Activated T-cell treated with anti-CD3 and anti-CD28 coated beads for 4 hours (primary cell): ENCODE measurements at places on chromosomes 4 and X.

DNA sequence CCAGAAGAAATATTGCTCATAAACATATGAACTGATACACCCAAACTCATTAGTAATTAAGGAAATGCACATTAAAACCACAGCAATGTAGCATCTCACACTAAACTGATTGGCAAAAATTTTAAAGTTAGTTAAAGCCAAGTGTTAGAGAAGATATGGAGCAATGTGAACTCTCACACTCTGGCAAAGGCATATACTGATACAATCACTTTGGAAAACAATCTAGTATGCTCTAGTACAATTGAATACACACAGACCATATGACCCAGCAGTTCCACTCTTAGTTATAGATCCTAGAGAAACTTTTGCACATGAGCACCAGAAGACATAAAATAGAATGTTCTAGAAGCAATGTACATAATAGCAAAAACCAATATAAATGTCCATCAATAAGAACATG lies 8.4 kb upstream of the AWAT1 start:
- DNase-seq = no peak

- DNase-seq = no peak
Observed at GRCh38 chr4:15836362-15836761, 58.2 kb downstream of the CD38 start.

GRCh38 chrX:154352012-154352401 lies 22.4 kb downstream of the FLNA start:
- DNase-seq = no peak

- DNase-seq = no peak
Observed at GRCh38 chr4:43352859-43353258, 460.3 kb downstream of the GRXCR1 start.

DNA sequence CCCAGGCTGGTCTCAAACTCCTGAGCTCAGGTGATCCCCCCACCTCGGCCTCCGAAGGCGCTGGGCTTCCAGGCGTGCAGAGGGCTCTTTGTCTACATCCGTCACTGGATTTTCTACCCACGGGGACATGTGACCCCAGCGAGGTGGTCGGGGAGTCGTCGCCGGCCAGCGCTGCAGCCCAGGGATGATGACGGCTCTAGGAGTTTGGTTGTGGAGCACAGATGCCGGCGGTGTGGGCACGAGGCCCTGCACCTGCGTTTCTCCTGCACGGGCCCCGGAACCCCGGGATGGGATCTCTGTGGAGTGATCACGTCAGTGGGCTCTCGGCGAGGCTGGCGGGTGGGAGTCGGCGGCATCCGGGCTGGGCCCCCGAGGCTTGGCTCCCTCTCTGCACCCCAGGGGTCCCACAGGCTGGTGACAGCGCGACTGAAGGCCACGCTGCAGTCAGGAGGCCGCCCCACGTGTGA lies 9.1 kb upstream of the GTPBP6 start:
- no peak for DNase-seq

DNA sequence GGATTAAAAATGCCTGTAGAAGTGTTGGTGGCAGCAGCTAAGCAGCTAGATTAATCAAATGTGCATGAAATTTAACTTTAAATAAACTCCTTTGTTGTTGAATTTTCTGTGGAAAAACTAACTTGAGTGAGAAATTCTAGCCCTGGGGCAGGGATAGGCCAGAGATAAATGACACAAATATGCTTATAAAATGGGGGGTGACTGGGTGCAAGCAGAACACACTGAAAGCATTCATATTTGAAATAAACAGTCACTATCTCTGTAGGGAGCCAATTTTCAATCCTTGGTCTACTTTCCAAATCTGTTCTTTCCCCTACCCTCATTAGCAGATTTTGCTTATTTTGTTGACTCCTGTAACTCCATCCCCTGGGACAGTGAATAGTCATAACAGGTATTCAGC lies 47.9 kb downstream of the RBPJ start:
- no peak for DNase-seq

- no peak for DNase-seq
Observed at GRCh38 chr4:152380185-152380584, 155.7 kb downstream of the FBXW7 start.

GRCh38 chr4:128861856-128862518 lies 52.5 kb downstream of the JADE1 start:
- DNase-seq = no peak

DNA sequence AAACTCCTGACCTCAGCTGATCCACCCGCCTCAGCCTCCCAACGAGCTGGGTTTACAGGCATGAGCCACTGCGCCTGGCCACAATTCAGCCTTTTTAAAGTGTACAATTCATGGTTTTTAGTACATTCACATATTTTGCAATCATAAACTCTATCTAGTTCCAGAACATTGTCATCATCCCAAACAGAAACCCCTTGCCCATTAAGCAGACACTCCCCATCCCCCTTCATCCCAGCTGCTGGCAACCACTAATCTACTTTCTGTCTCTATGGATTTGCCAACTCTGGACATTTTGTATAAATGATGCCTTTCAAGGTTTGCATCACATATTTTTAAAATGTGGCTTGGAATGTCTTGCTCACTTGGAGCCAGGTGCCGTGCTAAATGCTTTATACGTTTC lies 4.5 kb downstream of the CD99L2 start:
- DNase-seq = no peak

GRCh38 chrX:133670383-133670782 lies 255.1 kb upstream of the GPC4 start:
- DNase-seq = no peak

DNA sequence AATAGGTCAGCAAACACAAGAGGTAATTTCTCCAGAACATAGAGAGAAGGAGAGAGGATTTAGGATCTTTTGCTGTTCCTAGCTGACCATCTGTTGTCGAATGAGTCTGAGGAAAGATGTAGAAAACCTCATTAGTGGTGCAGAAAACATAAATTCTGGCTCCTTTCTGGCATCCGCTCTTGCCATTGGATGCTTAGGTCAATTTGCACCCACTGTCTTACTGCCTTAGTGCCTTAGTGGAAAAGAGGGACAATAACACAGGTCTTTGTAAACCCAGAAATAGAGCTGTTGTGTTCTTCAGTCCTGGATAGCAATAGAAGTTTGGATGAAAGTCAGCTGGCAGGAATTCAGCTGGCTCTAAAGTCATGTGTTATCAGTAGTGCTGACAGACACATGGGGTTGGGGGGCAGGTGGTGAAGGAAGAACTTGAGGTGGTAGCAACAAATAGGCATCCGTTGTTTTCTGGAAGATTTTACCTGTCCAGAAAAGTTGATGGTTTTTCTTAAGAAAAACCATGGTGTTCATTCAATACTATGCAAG lies 78.2 kb downstream of the GLRA2 start:
- no peak for DNase-seq

- DNase-seq = peak; percentile 56
Observed at GRCh38 chrX:11792461-11793421, 34.7 kb downstream of the MSL3 start.

GRCh38 chr4:52824603-52825459 lies 37.3 kb upstream of the RASL11B start:
- DNase-seq = no peak

GRCh38 chr4:101074326-101074725 lies 273.0 kb downstream of the PPP3CA start:
- no peak for DNase-seq

DNA sequence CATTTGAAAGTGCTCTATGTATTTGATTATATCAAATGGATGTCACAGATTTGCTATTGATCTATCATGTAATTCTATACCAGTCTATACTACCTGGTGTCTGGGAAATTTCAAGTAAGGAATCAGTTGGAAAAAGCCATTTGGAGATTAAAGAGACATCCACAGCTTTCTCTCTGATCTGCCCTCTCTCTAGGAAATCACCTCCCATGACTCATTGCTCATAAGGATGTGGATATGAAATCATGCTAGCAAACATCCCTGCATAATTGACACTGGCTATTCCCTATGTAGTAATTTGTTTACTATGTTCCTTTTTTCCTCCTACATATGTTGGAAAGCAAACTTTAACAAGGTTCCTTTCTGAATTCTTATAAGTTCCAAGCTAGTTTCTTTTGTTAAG lies 94.3 kb downstream of the TEX13A start:
- no peak for DNase-seq

DNA sequence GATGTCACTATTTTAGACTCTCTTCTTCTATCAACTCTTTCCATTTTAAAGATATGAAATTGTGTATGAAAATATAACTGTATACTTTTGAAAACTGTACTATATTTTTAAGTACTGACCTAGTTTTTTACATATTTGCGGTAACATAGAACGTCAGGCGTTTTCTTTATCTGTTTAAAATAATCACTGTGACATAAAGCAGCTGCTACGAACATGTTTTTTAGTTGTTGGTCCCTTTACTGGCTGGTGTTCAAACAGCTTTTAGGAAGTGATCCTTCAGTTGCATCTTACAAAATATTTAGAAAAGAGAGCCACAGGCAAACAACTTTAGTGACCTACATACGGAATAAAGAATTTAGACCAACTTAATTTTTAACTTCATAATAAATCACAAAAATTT lies 73.1 kb downstream of the METTL14 start:
- no peak for DNase-seq

- no peak for DNase-seq
Observed at GRCh38 chrX:18890049-18890381, 93.9 kb downstream of the PHKA2 start.

- no peak for DNase-seq
Observed at GRCh38 chr4:52408032-52408431, 251.1 kb downstream of the USP46 start.

GRCh38 chr4:117786566-117786965 lies 247.7 kb upstream of the NDST3 start:
- no peak for DNase-seq

DNA sequence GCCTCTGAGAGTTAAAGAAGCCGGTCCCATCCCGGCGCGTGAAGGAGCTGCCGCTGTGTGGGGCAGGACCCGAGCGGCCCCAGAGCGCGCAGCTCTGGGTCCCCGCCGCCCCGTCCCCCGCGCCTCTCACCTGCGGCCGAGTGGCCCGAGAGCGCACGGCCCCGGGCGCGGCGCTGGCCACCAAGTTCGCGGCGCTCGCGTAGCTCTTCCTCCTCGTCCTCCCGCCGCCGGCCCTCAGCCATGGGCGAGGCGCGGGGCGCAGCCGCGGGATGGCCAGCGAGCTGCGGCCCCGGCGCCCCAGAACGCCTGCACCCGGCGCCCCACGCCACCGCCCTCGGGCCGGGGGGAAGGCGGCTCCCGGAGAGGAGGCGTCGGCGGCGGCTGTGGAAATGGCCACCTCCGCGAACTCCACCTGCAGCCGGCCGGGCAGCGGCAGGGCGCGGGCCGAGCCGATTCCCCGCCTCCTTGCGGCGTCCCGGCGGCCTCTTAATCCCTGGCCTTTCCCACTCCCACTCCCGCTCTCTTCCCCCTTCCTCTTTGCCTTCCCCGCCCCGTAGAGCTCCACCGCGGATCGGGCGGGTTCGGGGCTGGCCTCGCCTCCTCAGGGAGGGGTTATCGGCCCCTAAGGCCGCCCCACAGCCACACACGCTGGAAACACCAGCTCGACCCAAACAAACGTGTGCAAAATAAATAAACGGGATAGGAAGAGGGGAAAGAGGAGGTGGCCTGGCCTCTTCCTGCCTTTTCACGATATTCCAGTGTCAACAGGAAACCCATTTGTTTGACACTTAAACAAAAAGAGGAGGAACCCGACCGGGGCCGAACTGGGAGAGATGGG lies at the start of gene SH3D19:
TSS of gene SH3D19 (minus strand) at position 495 of the 838 bp plus-strand sequence. CDS start at position 242, 253 bp downstream.
- no peak for DNase-seq

DNA sequence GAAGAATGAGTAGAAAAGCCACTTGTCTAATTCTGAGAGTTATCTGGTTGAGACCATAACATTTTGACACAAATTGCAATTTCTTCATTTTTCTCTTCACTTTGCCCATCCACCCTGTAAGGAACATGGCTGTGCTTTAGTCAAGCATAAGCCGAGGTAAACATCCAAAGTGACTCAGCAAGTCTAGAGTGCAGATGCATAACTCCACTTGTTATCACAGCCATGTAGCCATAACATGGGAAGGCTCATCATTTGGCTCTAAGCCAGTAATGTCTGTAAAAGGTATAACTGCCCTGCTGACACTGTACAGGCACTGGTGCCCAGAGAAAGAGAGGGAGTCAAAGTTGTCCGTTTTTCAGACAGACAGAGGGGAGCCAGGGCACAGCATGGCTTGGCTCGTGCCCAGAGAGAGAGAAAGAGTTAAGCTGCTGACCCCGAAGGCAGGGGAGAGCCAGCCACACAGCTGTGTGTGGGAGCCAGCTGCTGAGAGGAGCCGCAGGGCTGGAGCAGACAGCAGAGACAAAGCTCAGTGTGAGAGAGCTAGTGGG lies 76.9 kb upstream of the EXOC1L start:
- no peak for DNase-seq

DNA sequence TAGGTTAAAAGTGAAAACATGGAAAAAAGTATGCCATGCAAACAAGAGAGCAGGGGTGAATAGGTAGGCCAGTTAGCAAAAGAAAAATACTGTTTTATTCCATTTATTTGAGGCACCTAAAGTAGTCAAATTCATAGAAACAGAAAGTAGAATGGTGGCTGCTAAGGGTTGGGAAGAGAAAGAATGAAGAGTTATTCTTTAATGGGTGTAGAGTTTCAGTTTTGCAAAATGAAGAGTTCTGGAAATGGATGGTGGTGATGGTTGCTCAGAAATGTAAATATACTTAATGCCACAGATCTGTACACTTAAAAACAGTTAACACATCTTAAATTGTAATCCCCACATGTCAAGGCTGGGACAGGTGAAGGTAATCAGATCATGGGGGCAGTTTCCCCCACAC lies 29.7 kb downstream of the PARM1 start:
- DNase-seq = no peak

- DNase-seq = no peak
Observed at GRCh38 chr4:83267121-83267829, 17.3 kb downstream of the COQ2 start.

GRCh38 chrX:140949233-140949632 lies 53.2 kb upstream of the SPANXB1 start:
- no peak for DNase-seq

- DNase-seq = no peak
Observed at GRCh38 chrX:130805903-130806302, 97.1 kb downstream of the ENOX2 start.

- DNase-seq = no peak
Observed at GRCh38 chr4:46386570-46386969, 3.4 kb downstream of the GABRA2 start.

DNA sequence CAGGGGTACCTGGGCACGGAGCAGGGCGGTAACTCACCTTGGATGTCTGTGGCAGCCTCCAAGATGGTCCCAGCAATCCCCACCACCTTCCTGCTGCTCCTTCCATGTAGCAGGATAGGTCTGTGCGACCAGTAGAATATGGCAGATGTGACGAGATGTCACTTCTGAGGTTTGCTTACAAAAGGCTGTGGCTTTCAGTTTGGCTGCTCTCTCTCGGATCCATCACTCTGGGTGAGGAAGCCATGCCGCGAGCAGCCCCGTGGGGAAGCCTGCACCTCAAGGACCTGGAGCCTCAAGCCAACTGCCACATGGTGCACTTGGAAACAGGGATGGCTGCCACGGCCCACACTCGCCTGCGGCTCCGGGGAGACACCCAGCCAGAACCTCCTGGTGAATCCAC lies 37.6 kb downstream of the WFS1 start:
- no peak for DNase-seq

DNA sequence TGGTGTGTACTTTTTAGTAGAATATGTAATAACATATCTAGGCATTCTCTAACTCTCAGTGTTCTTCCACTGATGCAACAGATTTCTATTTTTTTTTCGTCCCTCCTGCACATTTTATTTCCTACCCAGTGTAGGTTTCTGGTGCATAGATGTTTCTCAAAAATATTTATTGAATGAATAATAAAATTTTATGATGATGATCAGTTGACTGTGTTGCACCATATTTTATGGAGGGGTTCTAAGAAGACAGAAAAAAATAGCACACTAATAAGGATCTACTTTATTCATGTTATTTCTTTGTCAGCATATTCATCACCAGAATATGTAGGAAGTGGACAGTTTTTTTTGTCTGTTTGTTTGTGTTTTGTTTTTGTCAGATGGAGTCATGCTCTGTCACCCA lies 2529.3 kb downstream of the ARAP2 start:
- DNase-seq = no peak
